Effector memory CD4-positive, alpha-beta T cell (primary cell): ENCODE measurements at places on chromosomes 3 and 15.

DNA sequence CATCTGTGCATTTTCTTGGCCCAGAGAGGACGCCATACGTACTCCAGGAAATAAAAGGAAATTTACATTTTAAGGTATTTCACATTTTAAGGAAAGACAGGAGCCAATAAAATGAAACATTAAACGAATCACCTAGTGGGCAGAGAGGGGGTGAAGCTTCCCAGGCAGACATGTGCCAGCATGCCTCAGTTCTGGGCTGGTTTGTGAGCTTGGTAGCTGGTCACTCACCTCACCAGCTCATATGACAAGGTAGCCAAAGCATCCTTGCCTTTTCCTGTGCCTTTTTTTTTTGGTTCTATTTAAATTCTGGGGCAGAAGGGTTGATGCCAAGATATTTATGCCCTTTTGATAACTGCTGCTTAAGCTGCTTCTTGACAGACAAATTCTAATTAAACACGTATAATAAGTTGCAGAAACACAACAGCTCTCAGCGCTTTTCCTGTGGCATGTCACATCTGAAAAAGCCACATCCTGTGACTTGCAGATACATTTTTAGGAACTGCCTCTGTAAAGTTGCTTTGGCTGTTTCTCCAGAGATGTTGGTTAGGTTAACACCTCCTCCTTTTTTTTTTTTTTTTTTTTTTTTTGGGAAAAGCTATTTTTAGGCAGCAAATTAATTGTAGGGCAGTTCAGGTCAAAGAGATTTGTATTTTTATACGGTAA lies 218.6 kb downstream of the PDCD6IP start:
- DNase-seq: no peak

DNA sequence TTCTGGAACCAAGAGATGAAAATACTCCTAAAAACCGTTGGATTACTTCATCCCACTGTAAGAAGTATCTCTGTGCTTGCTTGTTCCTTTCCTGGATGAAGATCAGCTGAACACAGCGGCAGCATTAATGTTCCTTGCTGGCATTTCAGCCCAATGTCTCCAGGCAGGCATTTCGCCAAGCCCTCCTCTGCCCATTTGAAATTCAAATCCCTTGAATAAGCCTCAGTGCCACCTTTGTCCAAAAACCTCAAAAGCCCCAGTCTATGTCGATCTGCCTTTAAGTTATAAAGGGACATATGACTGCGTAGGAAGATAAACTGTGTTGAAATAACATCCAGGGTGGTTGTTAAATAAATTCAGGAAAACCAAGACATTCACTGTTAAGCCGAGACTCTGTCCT lies 156.8 kb upstream of the PDZRN3 start:
- no peak for DNase-seq

DNA sequence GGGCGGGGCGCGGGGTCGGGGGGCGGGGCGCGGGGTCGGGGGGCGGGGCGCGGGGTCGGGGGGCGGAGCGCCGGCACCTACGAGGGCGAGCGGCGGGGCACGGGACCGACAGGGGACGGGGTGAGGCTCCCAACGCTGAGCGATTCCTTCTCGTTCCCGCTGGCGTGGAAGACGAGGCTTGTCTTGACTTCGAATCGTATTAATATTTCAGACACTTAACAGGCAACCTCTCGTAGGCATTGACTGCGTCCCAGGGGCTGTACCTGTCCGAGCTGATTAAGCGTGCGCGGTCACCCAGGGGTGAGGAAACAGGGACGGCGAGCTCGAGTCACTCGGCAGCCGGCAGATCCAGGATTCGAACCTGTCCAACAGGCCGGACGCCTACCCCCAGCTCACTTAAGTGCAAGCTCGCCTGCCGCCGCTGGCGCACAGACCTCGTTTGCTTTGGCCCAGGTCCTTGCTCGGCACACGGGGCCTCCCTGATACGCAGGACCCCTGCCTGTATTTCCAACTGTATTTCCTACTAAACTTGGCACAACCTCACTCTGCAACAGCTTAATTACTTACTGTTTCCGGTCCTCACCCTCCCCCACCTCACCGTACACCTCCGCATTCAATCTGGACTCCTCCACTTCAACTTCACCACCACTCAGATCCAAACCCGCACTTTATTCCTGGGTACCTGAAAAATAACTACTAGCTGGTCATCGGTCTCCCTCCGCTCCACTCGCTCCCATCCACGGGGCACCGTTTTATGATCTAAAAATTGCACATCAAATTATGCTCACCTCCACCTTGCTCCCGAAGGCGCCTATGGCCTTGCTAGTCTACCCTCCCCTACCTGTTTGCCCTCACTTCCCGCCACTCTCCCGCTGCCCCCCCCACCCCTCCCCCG lies 722 bp upstream of the ZXDC start:
- DNase-seq: no peak

DNA sequence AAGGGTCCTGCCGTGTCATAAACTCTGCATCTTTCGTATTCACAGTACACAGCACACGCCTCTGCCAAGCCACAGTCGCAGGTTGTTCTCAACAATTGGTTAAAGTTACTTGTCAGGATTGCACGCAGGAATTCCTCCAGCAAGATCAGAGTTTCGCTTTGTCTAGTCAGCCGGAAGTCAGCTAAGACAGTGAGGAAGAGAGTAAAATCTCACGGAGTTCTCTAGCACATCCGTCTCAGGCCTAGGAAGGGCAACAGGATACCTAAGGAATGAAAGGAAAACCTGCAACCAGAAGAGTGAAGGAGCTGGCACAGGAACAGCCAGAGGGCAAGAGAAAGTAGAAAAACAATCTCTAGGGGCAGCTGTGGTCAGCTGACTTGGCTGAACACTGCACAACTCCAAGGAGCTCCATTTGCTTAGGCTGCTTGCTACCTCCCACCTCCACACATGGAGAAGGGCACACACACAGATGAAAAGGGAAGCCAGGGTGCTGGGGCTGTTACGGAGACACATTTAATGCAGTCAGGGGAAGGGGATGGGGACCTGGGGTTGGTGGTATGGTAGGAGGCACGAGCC lies 23.7 kb downstream of the RORA start:
- DNase-seq: no peak

DNA sequence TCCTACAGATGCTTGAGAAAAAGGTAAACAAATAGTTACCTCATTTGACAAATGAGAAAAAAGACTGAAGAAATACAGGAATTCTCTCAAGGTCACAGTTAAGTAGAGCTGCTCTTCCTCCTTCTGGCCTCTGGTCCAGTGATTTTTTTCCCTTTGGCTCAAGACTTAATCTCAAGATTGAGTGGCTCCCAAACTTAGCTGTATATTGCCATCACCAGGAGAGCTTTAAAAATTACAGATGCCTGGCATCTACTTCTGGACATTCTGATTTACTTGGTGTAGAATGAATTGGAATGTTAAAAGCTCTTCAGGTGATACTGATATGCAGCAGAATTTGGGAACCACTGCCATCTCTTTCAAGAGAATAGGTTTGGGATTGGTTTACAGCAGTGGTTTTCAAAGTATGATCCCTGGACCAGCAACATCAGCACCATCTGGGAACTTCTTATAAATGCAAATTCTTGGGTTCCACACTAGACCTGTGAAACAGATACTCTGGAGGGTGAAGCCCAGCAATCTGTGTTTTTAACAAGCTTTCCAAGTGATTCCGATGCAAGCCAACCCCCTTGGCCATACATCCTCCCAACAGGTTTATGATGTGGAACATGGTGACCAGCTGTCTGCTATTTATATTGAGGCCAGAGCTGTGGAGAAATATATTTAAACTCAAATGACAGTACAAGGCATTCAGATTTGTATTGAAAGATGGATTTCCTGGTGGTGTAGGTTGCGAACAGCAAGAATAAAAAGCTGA lies 333.0 kb upstream of the RARB start:
- no peak for DNase-seq

GRCh38 chr3:132325634-132326033 lies 8.4 kb downstream of the ACP3 start:
- DNase-seq: no peak

- no peak for DNase-seq
Observed at GRCh38 chr3:147890114-147890513, 480.9 kb downstream of the ZIC1 start.
